ENCODE measurements at places on chromosomes 16 and 17.
A peak's percentile ranks its signal among the peaks of the same experiment; 100 is the strongest.

DNA sequence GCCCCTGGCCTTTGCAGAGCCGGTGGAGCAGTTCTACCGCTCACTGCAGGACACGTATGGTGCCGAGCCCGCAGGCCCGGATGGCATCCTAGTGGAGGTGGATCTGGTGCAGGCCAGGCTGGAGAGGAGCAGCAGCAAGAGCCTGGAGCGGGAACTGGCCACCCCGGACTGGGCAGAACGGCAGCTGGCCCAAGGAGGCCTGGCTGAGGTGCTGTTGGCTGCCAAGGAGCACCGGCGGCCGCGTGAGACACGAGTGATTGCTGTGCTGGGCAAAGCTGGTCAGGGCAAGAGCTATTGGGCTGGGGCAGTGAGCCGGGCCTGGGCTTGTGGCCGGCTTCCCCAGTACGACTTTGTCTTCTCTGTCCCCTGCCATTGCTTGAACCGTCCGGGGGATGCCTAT lies 29.5 kb downstream of the CIITA start:
- no peak for DNase-seq

DNA sequence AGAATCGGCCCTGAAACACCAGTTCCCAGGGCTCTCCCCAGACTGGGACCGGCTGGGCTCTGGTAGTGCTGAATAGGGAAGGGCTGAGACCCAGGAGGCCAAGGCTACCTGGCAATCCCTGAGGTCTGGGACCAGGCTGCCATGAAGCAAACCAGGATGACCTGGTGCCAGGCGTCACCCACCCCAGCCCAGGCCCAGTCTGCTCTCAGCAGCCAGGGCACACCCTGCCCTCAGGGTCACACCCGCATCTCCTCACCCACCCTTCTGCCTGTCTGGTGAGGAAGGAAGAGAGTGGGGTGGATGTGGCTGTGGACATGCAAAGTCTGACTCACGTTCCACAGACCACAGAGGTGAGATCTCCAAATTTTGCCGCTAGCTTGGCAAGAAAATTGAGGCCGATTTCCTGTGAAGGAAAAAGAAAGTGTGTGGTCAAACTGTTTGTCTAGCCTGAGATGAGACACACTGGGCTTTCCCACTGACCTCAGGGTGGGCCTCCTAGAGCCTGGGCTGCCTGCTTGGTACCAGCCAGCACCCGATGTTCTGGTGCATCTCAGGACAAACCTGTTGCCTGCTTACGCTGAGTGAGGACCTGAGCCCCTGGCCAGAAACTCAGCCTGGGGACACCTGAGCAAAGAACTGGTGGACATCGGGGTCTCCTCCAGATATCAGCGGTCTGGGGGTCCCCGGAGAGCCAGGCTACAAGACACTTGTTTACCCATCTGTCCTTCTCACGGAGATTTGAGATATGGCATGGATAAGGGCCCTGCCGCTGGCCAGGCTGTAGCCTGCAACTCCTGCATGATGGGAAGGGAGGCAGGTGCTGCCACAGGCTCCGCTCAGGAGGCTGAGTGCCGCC lies 6.3 kb upstream of the RAB37 start:
- no peak for DNase-seq

GRCh38 chr17:17886726-17887125 lies 49.9 kb upstream of the SREBF1 start:
- DNase-seq, result no peak

GRCh38 chr16:64217789-64218535 lies 903.9 kb downstream of the CDH11 start:
- DNase-seq, result no peak

DNA sequence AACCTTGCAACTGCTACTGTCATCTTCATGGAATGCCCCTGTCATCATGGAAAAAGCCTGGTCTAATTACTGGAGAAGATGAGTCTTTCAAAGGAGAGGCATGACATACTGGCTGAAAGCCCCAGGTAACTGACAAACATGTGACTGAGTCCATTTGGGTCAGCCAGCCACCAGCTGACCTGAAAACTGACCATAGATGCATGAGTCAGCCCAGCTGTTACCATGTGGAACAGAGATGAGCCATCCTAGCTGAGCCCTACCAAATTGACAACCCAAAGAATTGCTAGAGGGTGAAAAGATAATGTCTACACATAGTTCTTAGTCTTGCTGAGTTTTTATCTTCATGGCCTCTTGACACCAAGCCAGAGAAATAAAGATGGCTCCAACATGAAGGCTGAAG lies 311.8 kb downstream of the UTP18 start:
- DNase-seq, result no peak

- DNase-seq, result no peak
Observed at GRCh38 chr16:74922150-74923138, 62.5 kb downstream of the WDR59 start.

GRCh38 chr17:31466096-31466760 lies 74.8 kb downstream of the RAB11FIP4 start:
- no peak for DNase-seq

DNA sequence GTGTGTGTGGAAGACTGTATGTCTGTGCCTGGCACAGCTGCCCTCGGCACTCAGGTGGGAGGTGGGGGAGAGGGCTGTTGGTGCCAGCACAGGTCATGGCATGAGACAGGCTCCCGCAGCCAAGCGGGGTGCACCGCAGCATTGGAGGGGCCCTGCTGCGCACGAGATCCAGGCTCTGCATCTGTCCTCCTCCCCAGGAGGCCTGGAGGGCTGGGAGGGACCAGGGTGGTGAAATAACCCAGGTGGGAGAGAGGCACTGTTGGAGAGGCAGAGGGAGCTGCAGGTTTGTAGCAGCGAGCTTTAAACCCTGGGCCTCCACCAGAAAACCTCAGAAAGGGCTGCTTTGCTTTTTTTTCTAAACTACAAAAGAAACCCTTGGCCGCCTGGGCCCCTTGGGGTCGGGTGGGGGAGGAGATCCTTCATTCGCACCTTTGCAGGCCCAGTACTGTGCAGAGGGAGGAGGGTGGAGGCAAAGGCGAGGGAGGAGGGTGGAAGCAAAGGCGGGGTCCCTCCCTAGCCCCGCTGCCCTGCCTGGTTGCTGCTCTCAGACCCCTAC lies 241.7 kb downstream of the SEC14L1 start:
- no peak for DNase-seq

- no peak for DNase-seq
Observed at GRCh38 chr16:59324462-59324861, 590.3 kb upstream of the GOT2 start.

DNA sequence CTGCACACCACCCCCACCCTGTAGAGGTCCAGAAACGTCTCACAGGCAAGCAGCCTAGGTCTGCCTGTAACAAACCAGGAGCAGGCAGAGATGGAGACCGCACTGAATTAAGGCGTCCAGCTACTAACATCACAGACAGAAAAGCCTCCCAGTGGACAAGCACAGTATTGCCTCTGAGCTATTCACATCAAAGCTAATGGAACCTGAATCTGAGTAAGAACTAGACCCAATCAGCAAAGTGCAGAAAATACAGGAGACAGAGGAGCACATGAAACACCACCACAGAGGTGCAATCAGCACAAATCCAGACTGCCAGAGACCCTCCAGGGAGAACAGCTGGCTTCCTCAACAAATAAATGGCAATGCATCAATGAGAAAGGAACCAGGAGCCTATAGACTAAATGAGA lies 22.2 kb upstream of the PEMT start:
- DNase-seq, result peak; percentile 37

GRCh38 chr16:3478242-3478925 lies 16.9 kb downstream of the C16orf90 start:
- no peak for DNase-seq

GRCh38 chr16:3349175-3349574 lies 6.5 kb upstream of the OR2C1 start:
- DNase-seq, result no peak

- no peak for DNase-seq
Observed at GRCh38 chr17:48102798-48103715, 1.8 kb upstream of the CBX1 start.

DNA sequence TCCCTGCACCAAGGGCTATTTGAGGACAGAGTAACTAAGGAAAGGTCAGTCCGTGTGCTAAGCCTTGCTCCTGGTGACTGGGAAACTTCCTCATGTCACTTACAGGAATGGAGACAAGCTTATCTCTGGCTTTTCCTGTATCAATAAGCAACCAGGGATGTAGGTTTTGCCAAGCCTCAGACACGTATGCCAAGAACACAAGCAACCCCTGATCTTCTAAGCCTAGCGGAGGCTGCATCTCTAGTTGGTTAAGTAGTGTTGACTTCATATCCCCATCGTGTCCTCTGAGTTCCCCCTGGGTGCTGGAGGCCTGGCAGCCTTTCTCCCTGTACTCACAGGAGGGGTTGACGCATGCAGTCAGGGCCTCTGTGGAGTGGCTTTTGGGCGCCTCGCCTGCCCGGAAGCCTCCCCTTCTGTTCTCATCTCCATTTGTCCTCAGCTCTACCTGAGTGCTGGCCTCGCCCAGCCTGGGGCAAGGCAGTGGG lies 1.4 kb upstream of the C1QTNF1 start:
- no peak for DNase-seq

DNA sequence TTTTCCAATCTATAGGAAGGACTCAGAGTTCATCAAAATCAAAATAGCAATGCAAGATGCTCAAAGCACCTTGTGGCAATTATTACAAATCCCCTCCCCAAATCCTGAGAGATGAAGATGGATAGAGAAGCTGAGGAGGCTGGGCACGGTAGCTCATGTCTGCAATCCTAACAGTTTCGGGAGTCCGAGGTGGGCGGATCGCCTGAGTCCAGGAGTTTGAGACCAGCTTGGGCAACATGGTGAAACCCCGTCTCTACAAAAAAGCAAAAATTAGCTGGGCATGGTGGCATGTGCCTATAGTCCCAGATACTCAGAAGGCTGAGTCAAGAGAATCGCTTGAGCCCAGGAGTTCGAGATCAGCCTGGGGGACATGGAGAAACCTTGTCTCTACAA lies 8.6 kb downstream of the TBC1D16 start:
- no peak for DNase-seq

DNA sequence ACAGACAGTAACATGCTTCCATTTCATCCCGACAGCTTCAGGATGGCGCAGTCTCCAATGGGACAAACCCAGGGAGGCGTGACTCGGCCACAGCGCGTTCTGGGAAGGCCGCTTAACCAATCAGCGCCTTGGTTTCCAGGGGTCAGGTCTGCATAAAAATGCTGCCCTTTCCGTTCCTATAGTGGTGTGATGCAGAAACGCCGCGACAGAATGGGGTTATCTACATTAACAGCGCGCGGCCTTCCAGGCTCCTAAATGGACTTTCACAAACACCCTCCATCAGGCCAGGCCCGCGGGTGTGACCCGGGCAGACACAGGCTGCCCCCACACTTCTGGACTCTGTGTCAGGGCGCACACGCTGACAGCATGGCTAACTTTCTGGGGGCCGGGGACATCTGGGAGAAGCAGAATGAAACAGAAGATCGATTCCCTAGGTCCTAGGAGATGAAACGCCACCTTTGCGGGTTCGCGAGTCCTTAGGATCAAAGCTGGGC lies 792 bp downstream of the TMEM231 start:
- no peak for DNase-seq

DNA sequence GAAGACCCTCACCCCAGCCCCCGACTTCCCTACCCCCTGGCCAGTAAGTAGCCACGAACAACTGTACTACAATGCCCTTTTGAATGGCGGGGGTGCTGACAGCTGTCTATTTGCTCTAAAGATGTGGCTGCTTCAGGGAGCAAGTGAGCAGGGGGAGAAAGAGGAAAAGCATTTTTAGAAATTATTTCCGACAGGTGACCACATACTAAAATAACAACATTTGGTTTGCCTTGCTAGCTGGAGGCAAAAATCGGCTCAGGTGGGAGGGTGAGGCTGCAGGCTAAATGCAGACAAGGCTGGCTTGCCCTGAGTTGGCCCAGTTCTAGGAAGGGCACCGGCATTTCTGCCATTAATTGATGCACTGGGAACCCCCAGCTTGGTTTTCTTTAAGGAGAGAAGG lies 188.5 kb downstream of the XYLT1 start:
- DNase-seq, result no peak

DNA sequence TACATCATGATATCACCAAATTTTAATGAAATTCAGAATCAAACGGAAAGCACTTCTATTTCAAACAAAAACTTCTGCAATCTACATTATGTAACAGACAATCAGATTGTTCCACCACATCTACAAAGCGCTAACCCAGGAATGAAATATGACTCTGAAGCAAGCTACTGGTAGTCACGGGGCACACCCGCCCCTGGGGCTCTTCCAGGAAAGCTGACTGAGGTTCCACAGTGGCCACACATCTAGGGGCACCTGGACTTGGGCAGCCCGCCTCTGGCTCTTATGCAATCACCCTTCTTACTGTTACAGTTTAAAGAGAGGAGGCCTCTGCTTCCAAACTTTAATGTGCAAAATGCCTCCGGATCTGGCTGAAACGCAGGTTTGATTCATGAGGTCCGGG lies 27.5 kb downstream of the ZCCHC14 start:
- DNase-seq, result no peak

- no peak for DNase-seq
Observed at GRCh38 chr17:74408815-74409214, 23.1 kb upstream of the GPRC5C start.

- no peak for DNase-seq
Observed at GRCh38 chr17:1484676-1485422, 7.6 kb downstream of the MYO1C start.

DNA sequence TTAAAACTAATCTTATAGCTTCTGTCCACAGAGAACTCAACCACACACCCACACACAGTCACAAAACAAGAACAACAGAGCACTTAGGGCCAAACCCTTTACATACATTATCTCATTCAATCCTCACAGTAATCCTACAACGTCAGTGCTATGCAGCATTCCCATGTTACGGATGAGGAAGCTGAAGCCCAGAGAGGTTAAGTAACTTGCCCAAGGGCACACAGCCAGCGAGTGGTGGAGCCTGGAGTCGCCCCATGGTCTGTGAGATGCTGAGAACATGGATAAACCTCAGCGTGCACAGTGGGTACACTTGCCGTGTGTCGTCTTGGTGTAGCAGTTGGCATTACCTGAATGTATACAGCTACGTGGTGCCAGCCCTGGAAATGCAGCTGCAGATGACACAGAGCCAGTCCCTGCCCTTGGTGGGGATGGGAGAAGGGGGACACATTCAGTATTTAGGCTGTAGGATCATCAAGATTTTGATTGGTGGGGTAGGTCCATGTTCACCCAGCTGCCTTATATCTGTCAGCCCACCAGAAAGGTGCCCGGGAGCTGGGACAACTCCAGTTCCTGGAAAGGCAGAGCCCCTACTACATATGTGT lies 177.0 kb downstream of the IRF8 start:
- no peak for DNase-seq

- DNase-seq, result no peak
Observed at GRCh38 chr16:66359012-66359411, 7.5 kb upstream of the CDH5 start.

DNA sequence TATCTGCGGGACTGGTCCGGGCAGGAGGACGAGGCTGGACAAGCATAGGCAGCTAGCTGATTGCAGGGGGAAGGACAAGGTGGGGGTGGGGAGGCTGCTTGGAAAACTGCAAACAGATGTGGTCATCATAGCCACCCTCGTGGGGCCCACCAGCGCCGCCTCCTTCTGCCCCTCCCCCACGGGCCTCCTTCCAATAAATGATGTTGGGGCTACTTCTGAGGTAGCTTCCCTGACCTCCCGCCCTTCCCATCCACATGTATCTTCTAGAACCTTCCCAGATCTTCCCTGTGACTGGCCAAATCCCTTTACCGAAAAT lies 12.3 kb upstream of the CDC42EP4 start:
- no peak for DNase-seq

GRCh38 chr16:20889625-20890275 lies 10.4 kb downstream of the DCUN1D3 start:
- DNase-seq, result no peak

- no peak for DNase-seq
Observed at GRCh38 chr17:17987187-17987896, 14.7 kb downstream of the DRC3 start.

- DNase-seq, result no peak
Observed at GRCh38 chr17:57648720-57649119, 96.4 kb downstream of the CCDC182 start.
